Breast epithelium (tissue), 4 donors: ENCODE measurements at places on chromosomes 7 and 10. TPM values are rescaled to one million over a fixed set of nuclear protein-coding genes. Genes with fewer than 3 reads are reported as not detected.

- peak overlapping the region; percentile 59 for H3K4me3 ChIP-seq
- H3K36me3 ChIP-seq = no peaks in the 10 kb centered on the region
- H3K4me1 ChIP-seq = peaks cover 11% of the 10 kb centered on the region
- H3K27me3 ChIP-seq = no peaks in the 10 kb centered on the region
Measured at GRCh38 chr7:151408839-151409666, 785 bp downstream of the WDR86 start.

GRCh38 chr7:27083646-27084045 is 12.2 kb downstream of the HOXA1 start:
- peaks cover 3% of the 10 kb centered on the region for H3K27me3 ChIP-seq
- H3K27ac ChIP-seq = no peak overlapping the region
- DNase-seq = no peak
- H3K4me3 ChIP-seq = no peak overlapping the region

DNA sequence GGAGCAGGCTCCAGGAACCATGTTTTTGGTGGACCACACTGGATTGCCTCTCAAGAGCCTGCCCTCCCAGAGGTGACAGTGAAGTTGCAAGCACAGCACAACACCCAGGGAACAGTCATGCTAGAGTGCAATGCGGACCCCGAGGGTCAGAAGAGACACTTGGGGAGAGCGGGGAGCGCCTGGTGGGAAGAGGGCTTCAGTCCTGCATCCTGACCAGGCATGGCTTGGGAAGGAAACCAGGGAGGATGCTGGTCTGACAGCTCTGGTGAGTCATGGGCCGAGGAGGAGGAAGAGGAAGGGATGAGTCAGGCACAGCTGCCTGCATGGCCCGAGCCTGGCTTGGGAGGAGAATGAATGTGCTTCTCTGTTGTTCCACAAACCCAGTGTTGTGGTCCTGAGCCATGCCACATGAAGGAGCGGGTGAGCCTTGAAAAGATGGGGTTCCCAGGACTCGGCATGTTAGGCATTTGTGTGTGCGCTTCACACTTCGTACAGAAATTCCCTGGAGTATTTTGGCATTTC is 29.5 kb upstream of the ANKRD2 start:
- no peaks in the 10 kb centered on the region for H3K36me3 ChIP-seq
- H3K4me1 ChIP-seq = peaks cover 14% of the 10 kb centered on the region
- peak; percentile 63 for DNase-seq

DNA sequence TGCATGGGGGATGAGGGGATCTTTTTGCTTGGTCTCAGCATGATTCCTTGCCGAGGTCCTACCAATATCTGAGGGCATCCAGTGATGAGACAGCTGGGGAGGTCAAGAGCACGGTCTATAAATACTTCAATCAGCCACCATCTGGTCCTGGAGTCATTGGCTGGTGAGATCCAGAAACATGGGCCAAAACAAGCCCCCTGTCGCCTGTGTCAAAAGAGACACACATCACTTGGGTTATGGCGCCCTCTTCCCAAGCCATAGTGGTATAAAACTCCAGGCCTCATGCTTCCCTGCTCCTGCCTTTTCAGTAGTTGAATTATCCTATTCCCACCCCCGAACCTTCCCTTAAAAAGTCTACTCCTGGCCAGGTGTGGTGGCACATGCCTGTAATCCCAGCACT is 60.9 kb downstream of the SLC35B4 start:
- H3K4me1 ChIP-seq = no peaks in the 10 kb centered on the region
- H3K27me3 ChIP-seq = no peaks in the 10 kb centered on the region
- no peak overlapping the region for H3K27ac ChIP-seq
- no peak for DNase-seq
- no peak overlapping the region for H3K4me3 ChIP-seq

GHRHR gene
- total RNA-seq = not detected

- no peaks in the 10 kb centered on the region for H3K36me3 ChIP-seq
- H3K4me1 ChIP-seq = no peaks in the 10 kb centered on the region
- H3K4me3 ChIP-seq = no peak overlapping the region
- no peak overlapping the region for H3K27ac ChIP-seq
- no peaks in the 10 kb centered on the region for H3K27me3 ChIP-seq
Measured at GRCh38 chr10:99248824-99249223, 13.2 kb upstream of the HPSE2 start.

- H3K27ac ChIP-seq = no peak overlapping the region
- H3K36me3 ChIP-seq = no peaks in the 10 kb centered on the region
- H3K4me1 ChIP-seq = no peaks in the 10 kb centered on the region
- H3K27me3 ChIP-seq = no peaks in the 10 kb centered on the region
Measured at GRCh38 chr10:26946102-26946811, 85.5 kb upstream of the ABI1 start.

TMEM176B gene
- total RNA-seq = 75.5 TPM

- no peaks in the 10 kb centered on the region for H3K4me1 ChIP-seq
- H3K27me3 ChIP-seq = no peaks in the 10 kb centered on the region
- no peaks in the 10 kb centered on the region for H3K36me3 ChIP-seq
- no peak overlapping the region for H3K4me3 ChIP-seq
Measured at GRCh38 chr7:97269741-97270140, 152.2 kb downstream of the SDHAF3 start.

TMEM213 gene
- 2.3 TPM for total RNA-seq

GRCh38 chr7:5469375-5470166 is 45.9 kb upstream of the TNRC18 start:
- no peaks in the 10 kb centered on the region for H3K27me3 ChIP-seq
- DNase-seq = no peak
- H3K27ac ChIP-seq = no peak overlapping the region
- no peak overlapping the region for H3K4me3 ChIP-seq
- no peaks in the 10 kb centered on the region for H3K4me1 ChIP-seq
- no peaks in the 10 kb centered on the region for H3K36me3 ChIP-seq

DNA sequence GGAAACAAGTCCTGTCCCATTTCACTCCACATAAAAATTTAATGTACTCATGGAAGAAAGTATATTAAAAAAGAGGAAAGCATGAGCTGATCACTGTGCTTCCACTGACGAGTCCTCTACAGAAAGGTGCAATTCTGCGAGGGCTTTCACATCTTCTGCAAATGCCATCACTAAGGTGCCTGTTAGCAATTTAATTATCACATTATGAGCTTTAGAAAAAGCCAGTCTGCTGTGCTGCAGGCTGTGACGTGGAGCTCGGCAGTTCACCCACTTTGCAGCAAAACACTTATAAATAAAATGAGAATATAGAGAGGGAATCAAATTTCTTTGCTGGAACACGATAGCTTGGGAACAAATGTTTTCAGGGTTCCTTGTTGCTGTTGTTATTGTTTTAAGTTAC is 22.5 kb upstream of the NEUROD6 start:
- DNase-seq = no peak
- no peaks in the 10 kb centered on the region for H3K27me3 ChIP-seq
- H3K4me3 ChIP-seq = no peak overlapping the region
- H3K4me1 ChIP-seq = no peaks in the 10 kb centered on the region
- no peak overlapping the region for H3K27ac ChIP-seq

DNA sequence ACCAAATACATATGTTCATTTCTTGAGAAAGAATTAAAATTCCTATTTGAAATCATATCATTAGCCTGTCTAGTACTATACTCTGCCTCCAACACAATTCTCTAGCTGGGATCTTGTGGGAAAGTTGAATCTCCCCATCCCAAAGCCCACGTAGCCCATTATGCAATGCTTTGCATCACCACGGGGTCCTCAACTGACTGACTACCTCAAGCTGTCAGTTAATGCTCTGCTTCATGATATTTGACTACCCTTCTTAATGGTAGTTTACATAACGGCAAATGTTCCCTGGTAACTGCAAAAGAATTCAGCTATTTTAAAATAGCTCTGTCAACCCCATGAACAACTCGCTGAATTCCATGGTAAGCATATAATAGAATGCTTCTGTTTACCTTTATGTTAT is 23.3 kb upstream of the PALS2 start:
- H3K27ac ChIP-seq = no peak overlapping the region
- no peak overlapping the region for H3K4me3 ChIP-seq
- H3K4me1 ChIP-seq = no peaks in the 10 kb centered on the region
- no peak for DNase-seq
- H3K36me3 ChIP-seq = no peaks in the 10 kb centered on the region
- no peaks in the 10 kb centered on the region for H3K27me3 ChIP-seq

DNA sequence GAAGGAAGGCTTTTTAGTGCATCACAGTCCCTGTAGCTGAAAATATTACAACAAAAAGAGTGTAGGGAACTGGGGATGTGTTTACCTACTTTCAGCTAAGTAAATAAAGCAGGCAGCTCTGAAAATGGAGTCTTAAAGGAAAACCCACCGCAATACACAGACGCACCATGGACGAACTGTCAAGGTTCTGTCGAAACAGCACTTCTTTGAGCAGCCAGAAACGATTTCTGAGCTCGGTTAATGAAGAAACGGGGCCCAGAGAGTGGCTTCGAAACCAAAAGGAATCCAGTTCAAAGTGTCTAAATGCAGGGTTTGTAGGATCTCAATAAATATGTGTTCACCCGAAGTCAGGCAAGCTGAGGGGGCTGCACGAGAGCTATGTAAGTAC is 275.4 kb upstream of the NEBL start:
- H3K36me3 ChIP-seq = no peaks in the 10 kb centered on the region
- no peak for DNase-seq
- no peaks in the 10 kb centered on the region for H3K4me1 ChIP-seq
- H3K4me3 ChIP-seq = peak overlapping the region; percentile 76
- H3K27me3 ChIP-seq = no peaks in the 10 kb centered on the region
- peak overlapping the region; percentile 91 for H3K27ac ChIP-seq

GRCh38 chr7:18222636-18223035 is 195.0 kb upstream of the PRPS1L1 start:
- H3K36me3 ChIP-seq = no peaks in the 10 kb centered on the region
- no peaks in the 10 kb centered on the region for H3K4me1 ChIP-seq
- DNase-seq = no peak
- no peak overlapping the region for H3K27ac ChIP-seq
- no peaks in the 10 kb centered on the region for H3K27me3 ChIP-seq

- no peak overlapping the region for H3K4me3 ChIP-seq
- H3K27me3 ChIP-seq = no peaks in the 10 kb centered on the region
- DNase-seq = no peak
- H3K4me1 ChIP-seq = no peaks in the 10 kb centered on the region
- H3K27ac ChIP-seq = no peak overlapping the region
- H3K36me3 ChIP-seq = no peaks in the 10 kb centered on the region
Measured at GRCh38 chr7:77665161-77665560, 31.1 kb upstream of the RSBN1L start.

GRCh38 chr7:81284576-81284975 is 365.7 kb upstream of the SEMA3C start:
- H3K27ac ChIP-seq = no peak overlapping the region
- no peaks in the 10 kb centered on the region for H3K36me3 ChIP-seq
- no peak for DNase-seq

- DNase-seq = no peak
- H3K4me1 ChIP-seq = no peaks in the 10 kb centered on the region
- peaks cover 14% of the 10 kb centered on the region for H3K27me3 ChIP-seq
Measured at GRCh38 chr10:1316121-1316808, 260.1 kb downstream of the WDR37 start.

GRCh38 chr7:32164341-32164996 is 94.3 kb upstream of the PDE1C start:
- no peak overlapping the region for H3K4me3 ChIP-seq
- H3K36me3 ChIP-seq = no peaks in the 10 kb centered on the region
- no peaks in the 10 kb centered on the region for H3K4me1 ChIP-seq
- H3K27ac ChIP-seq = no peak overlapping the region

GRCh38 chr7:90212149-90212495 is 582 bp downstream of the STEAP2 start:
- H3K36me3 ChIP-seq = no peaks in the 10 kb centered on the region
- no peaks in the 10 kb centered on the region for H3K27me3 ChIP-seq
- no peak for DNase-seq
- peak overlapping the region; percentile 88 for H3K27ac ChIP-seq
- peak overlapping the region; percentile 94 for H3K4me3 ChIP-seq

DNA sequence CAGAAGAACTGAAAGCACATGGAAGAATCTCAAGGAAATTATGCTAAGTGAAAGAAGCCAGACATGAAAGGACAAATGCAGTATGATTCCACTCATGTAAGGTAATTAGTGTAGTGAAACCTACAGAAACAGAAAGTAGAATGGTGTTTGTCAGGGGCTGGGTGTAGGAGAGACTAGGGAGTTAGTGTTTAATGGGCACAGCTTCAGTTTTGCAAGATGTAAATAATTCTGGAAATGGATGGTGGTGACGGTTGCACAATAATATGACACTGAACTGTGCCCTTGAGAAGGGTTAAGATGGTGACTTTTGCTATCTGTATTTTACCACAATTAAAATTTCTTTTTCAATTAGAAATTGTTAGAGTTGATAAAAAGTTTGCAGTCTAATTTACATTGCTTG is 157.3 kb upstream of the ADCY1 start:
- H3K27ac ChIP-seq = no peak overlapping the region
- no peak overlapping the region for H3K4me3 ChIP-seq
- no peaks in the 10 kb centered on the region for H3K4me1 ChIP-seq
- H3K36me3 ChIP-seq = no peaks in the 10 kb centered on the region
- DNase-seq = no peak
- no peaks in the 10 kb centered on the region for H3K27me3 ChIP-seq
